CD4-positive, alpha-beta T cell treated with Interleukin-10 for 1 hour (primary cell): ENCODE measurements at places on chromosomes 2 and 18.
A peak's percentile ranks its signal among the peaks of the same experiment; 100 is the strongest.

DNA sequence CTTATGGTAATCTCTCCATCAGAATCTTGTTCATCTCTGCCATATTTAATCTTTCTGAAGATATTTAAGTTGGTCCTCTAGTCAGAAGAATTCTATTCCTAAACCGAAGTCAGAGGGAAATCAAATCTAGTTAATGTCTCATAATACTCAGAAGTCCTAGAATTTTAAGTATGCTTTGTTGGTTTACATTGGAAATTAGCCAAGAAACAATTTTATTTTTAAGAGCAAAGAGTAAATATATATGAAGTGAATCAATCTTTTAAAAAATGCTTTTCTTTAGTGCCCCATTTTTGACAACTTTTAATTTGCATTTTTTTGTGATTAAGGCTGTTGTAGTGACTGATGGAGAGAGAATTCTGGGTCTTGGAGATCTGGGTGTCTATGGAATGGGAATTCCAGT lies 38.1 kb downstream of the ME2 start:
- DNase-seq: no peak

DNA sequence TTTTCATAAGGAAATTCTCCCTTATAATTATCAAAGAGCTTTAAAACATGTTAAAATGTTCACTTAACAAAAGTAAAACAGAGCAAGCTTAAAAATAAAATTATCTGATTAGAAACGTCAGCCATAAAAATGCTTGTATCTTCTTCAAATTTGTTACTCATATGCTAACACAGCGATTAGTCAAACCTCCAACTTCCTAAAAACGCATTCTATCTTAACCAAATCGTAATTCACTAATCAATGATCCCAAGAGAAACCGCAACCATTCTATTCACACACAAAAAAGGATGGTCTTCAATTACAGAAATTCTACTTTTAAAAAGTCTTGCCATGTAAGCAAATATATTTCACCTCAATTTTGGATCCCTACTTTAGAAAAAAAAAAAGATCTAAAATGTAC lies 1.9 kb downstream of the STK17B start:
- DNase-seq: no peak

DNA sequence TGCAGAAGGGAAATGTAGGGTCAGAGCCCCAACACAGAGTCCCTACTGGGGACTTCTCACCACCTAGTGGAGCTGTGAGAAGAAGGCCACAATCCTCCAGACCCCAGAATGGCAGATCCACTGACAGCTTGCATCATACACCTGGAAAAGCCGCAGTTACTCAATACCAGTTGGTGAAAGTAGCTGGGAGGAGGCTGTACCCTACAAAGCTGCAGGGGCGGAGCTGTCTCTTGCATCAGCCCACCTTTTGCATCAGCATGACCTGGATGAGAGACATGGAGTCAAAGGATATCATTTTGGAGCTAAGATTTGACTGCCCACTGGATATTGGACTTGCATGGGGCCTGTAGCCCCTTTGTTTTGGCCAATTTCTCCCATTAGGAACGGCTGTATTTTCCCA lies 237.3 kb downstream of the CALCRL start:
- DNase-seq: no peak

GRCh38 chr2:85975581-85975980 lies 86.8 kb upstream of the ST3GAL5 start:
- no peak for DNase-seq

GRCh38 chr2:47003641-47004427 lies 88.2 kb upstream of the MCFD2 start:
- DNase-seq: no peak

GRCh38 chr2:232611559-232612218 lies 21.7 kb upstream of the EFHD1 start:
- peak; percentile 68 for DNase-seq

DNA sequence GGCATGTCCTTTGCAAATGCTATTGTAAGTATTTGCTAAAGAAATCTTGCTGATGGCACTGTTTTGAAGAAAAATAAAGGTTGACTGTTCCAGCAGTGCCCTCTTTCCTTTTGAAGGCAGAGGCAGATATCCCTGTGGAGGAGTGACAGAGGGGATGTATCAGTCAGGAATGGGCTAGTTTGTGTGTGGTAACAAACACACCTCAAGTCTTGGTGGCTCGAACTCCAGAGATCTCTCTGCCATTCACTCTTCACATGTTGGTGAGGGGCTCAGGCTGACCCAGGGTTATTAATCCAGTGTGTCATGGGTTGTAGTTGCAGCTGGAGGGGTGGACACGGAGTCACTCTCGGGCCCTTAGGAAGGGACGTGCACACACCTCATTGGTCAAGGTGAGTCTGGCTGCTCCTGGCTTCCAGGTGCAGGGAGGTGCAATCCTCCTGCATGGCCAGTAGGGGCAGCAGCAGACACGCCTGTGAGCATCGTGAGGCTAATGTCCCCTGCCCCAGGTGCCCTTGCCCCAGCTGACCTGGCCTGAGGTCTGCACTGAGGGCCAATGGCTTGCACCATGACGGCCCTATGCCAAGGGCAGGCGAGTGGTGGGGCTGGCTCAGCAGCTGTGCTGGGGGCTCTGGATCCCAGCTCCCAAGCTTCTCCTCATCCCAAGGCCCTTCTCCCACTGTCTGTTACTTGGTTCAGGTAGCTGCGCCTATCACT lies 146.5 kb downstream of the ASB1 start:
- DNase-seq: peak; percentile 6

- DNase-seq: no peak
These were observed 370.9 kb downstream of the CNTNAP5 start for GRCh38 chr2:124395961-124396360.

DNA sequence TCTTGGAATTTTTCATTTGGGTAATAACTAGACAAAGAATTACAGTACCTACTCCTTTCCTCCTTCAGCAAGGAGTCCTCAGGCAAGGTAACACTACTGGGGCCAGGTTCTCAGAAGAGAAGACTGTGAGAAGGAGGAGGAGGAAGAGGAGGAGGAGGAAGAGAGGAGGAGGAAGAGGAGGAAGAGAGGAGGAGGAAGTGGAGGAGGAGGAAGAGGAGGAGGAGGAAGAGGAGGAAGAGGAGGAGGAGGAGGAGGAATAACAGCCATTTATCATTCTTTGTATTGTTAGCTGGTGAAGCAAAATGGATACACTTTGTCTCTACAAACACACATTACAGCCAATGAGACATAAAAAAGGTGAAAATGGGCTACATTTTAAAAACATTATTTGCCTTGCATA lies 32.9 kb upstream of the SLC25A52 start:
- no peak for DNase-seq

- no peak for DNase-seq
These were observed 74.0 kb downstream of the AFF3 start for GRCh38 chr2:100068395-100068794.

- no peak for DNase-seq
These were observed 39.4 kb upstream of the ASB1 start for GRCh38 chr2:238387332-238387731.
